Fibroblast of the aortic adventitia (primary cell): ENCODE measurements at places on chromosomes 12 and 14.

DNA sequence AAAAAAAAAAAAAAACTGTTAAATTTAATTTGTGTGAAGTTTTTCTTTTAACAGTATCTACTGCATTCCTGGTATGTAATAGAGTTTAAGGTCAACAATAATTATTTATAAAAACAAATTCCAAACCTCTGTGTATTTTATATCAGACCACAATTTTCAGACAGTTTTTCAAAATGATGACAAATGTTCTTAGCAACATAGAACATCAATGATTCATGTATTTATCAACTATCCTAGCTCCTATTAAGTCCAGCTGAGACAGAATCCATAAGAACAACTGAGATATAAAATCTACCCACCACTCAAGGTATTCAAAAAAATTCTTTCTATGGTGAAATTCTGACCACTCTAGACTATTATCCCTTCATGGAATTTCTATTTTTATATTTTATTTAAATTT is 144.5 kb downstream of the EPS8 start:
- peak; percentile 25 for DNase-seq

DNA sequence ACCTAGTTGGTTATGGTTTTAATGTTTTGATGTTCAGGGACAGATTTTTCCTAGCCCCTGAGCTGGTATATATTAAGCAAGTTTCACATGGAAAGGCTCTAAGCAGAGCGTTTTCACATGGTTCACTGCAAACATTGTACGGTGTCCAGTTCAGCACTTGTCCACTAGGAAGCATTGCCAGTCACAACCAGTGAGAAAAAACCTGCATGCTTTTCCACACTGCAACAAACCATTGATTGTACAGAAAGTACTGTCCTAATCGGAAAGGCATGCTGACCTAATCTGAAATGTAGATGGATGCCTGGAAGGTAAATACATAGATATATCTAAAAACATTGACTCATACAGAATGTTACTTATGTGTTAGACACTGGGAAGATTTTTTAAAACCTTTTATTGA is 25.0 kb upstream of the NPAS3 start:
- no peak for DNase-seq

DNA sequence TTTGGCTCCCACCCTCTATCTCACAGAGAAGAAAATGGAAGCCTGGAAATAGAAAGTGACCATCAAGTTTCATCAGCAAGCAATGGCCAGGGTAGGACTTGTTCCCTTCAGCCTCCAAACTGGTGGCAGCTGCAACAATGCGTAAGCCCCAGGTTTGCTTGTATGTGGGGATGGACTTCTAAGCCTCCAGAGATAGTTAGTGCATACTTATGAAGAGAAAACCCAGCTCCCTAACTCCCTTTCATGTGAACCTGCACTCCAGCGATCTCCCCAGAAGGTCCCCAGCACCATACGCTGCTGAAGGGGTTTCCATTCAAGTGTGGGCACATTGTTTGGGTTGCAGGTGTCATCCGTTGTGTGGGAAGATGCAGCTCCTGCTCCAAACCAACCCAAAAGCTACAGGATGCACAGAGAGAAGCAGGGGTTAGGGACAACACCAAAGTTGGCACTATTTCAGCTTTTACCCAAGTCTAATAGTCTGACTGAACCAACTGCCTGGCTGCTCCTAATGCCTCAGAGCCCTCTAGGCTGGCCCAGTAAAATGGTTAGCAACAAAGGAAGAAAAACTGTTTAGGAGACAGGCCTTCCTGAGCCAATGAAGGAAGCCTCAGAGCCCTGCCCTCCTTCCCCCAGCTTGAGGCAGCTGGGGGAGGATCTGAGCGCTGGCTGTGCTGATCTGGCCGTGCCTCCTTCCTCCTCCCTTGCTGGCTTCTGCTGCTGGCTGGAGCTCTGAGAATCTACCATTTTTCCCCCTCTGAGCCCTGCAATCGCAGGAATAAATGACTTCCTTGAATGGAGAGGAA is 12.3 kb downstream of the ZFP36L1 start:
- peak; percentile 79 for DNase-seq

DNA sequence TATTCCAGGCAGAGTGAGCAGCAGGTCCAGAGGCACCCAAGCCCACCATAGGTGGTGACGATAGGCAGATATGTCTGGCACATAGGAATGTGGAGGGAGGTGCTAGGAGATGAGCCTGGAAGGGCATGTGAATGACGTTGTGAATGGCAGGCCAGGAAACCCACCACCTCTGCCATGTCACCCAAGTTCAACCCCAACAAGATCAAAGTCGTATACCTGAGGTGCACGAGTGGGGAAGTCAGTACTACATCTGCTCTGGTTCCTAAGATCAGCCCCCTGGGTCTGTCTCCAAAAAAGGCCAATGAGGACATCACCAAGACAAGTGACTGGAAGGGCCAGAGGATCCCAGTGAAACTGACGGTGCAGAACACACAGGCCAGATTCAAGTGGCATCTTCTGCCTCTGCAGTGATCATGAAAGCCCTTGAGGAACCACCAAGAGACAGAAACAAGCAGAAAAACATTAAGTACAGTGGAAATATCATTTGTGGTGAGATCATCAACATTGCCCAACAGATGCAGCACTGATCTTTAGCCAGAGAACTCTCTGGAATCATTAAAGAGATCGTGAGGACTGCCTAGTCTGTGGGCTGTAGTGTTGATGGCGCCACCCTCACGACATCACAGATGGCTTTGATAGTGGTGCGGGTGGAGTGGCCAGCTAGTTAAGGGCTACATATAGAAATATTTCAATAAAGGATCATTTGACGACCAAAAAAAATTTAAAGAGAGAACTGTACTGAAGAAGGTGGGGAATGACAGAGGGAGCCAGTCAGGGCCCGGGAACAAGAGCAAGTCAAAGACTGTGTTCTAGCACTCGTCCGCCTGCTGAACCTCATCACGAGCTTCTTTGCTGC is 99.7 kb downstream of the ZFP36L1 start:
- DNase-seq = peak; percentile 86

DNA sequence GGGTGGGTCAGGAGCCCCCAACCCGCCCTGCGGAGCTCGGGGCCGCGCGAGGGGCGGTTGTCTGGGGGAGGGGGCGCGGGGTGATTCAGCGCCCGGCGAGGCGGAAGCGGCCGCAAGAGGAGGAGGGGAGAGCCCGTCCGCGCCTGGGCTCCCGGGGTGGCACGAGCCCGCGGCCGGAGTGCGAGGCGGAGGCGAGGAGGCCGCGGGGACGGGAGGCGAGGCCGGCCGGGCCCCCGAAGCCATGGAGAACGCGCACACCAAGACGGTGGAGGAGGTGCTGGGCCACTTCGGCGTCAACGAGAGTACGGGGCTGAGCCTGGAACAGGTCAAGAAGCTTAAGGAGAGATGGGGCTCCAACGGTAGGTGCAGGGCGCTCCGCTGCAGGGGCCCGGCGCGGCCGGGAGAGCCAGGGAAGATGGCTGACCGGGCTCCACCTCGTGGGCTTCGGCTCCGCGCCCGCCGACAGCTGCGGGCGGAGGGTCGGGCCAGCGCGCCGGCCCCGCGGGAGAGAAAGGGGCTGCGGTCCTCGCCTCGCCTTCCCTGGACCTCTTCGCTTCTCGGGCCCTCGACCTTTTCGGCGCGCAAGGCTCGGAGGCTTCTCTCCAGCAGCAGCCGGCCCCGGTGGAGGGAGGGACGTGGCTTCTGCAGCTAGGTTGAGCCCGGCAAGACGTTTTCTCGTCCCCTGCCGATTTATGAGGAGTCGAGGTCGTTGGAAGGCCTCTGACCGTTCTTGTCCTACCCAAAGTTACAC is 677 bp downstream of the ATP2A2 start:
- DNase-seq = peak; percentile 23

DNA sequence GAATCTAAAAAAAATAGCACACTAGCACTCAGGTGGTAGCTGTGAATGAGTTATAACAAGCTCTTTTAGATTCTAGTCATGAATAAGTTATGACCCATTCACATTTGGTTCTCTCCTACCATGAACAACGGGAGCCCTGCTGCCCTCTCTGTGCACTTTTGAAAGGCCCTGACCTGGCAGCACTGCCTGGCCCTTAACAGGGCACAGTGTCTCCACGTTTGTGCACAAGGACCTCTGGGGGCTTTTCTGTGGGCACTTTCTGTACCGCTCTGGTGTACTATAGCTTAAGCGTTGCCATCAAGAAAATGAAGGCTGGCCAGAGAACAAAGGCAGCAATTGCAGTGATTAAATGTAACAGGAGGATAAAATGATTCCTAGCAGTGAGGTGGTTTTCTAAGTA is 21.2 kb downstream of the CCDC92 start:
- DNase-seq = no peak

- peak; percentile 38 for DNase-seq
Observed at GRCh38 chr12:51475543-51475942, 50.9 kb downstream of the SLC4A8 start.

GRCh38 chr12:43285159-43285598 is 266.8 kb downstream of the ADAMTS20 start:
- DNase-seq = peak; percentile 93

GRCh38 chr12:50953047-50953446 is 703 bp downstream of the HIGD1C start:
- no peak for DNase-seq

DNA sequence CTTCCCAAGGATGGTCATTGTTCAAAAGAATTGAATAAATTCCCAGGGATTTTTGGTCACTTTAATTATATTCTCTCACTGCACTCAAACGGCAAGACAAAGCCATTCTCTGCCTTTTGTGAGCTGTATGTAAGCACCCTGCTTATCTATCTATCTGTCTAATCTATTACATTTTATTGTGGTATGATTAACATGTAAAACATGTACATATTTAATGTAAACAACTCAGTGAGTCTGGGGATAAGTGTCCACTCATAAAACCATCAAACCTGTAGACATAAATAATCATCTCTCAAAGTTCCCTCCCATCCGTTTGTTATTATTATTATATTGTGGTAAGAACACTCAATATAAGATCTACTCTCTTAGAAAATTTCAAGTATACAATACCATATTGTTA is 167.1 kb downstream of the CAND1 start:
- no peak for DNase-seq

GRCh38 chr14:102939820-102940561 is 17.5 kb downstream of the AMN start:
- DNase-seq = no peak

- DNase-seq = no peak
Observed at GRCh38 chr12:109014984-109015765, 5.7 kb downstream of the SVOP start.

DNA sequence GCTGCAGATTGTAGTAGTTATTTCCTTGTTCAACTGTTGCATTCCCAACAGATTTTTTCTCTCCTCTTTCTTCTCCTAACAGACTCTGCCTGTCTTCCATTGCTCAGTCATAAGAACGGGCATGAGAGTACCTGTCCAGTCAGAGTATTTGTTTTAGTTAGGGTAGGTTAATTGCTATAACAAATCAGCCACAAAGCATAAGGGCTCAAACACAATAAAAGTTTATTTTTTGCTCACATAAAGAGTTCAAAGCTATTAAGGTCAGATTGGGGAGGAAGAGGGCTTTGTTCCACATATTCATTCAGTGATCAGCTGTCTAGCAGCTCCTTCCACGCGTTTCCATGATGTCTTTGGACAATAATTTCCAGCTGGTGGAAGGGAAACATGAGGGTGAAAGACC is 92.8 kb upstream of the PLXNC1 start:
- DNase-seq = no peak

DNA sequence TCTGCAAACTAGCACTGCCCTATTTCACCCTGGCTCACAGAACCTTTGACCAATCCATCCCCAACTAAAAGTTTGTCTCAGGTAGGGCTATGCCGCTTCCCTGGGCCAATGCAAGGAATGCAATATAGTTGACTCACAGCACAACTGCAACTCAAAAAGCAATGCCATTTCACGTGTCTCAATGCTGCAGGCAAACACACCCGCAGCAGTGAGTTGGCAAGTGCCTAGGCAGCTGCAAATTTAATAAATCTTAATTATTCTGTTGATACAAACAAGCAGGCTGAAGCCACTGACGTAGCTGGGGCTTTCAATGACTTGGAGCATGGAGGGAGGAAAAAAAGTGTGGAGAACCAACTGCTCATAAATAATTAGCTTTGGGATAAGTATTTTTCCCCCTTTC is 87.9 kb downstream of the SYNE3 start:
- no peak for DNase-seq

- DNase-seq = no peak
Observed at GRCh38 chr14:69023035-69023434, 43.9 kb upstream of the ACTN1 start.

DNA sequence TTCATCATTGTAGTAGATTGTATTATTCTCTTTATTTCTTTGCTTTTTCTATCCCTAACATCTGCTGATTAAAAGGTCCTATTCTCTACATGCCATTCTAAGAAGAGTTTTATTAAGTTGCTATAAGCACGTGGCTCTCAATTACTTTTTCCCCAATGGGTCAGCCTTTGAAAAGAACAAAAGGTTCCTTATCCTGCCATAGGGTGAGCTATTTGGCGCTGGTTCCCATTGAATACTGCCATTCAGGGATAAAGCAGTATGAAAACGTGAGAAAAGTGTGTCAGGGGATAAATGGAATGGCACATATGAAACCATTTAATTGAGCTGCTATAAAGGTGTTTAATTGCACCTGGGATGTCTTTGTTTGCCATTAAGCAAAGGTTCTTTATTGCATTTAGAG is 80.9 kb downstream of the SYNE2 start:
- DNase-seq = no peak
